Hematopoietic multipotent progenitor cell treated with erythropoietin and hydrocortisone succinate and interleukin-3 and kit ligand, for 6 days (in vitro differentiated cells): ENCODE measurements at places on chromosomes 6 and 20.

DNA sequence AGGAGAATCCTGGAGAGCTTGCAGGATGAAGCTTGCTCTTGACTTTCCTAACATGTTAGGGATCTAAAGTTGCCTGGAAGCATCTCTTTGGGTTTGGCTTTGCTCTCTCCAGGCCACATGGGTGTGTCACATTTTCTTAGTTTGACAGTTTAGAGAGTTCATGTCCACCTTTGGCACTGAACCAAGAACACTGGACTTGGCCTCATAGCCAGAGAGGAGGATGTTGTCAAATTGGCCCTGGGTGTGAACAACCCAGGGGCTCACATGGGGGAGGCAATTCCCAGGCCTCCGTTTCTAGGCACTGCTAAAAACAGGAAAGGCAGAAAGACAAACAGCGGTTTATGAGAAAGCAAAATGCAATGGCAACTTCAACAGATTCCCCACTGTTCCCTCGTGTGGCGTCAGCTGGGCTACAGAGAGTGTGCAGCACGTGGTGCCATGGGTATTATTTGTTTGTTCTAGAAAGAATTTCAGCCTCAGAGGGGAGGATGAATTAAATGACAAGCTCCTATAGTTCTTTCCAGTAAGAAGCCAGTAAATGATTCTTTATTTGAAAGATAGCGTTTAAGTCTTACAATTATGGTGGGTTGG lies 93.9 kb downstream of the CLIC5 start:
- DNase-seq, result no peak

DNA sequence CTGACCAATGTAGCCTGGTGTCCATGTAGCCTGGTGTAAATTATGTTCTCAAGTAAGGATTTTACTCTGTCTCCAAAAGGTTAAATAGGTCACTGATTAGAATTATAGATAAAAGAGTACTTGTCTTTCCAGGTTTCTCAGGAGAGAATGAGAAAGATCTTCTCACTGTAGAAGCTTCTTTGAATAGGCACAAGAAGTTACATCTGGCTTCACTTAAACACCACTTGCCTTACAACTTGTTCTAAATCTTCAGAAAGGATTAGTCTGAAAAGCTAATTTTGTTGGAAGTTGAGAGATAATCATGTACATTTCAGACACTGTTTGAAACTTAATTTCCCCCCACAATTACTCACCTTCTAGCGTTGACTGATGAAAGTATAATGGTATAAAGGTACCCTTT lies 275.3 kb downstream of the FARS2 start:
- DNase-seq, result no peak

DNA sequence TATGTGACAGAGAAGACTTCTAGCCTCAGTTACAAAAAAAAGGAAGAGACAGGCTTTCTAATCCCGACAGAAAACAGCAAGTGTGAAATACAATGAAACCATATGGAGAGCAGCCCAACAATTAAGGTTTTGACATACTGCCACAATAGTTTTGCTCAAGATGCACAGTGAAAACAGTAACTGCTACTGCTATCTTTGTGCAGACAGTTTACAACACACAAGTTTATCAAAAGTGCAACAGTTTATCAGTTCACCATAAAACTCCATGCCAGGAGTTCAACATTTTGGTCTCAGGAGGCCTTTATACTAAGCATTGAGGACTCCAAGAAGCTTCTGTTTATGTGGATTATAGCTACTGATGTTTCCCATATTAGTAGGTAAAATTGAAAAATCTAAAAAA lies 37.6 kb downstream of the GOPC start:
- DNase-seq, result peak; percentile 53

DNA sequence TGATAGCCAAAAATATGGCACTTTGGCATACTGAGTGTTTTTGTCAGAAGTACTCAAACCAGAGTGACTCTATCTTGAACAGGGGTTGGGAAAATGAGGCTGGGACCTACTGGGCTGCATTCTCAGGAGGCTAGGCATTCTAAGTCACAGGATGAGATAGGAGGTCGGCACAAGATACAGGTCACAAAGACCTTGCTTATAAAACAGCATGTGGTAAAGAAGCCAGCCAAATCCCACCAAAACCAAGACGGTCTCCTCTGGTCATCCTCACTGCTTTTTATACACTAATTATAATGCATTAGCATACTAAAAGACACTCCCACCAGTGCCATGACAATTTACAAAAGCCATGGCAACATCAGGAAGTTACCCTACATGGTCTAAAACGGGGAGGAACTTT lies 985.1 kb downstream of the HACE1 start:
- DNase-seq, result no peak

- peak; percentile 52 for DNase-seq
Measured at GRCh38 chr6:161152907-161153662, 120.8 kb downstream of the AGPAT4 start.

- no peak for DNase-seq
Measured at GRCh38 chr20:47740862-47741184, 44.5 kb downstream of the SULF2 start.

- DNase-seq, result no peak
Measured at GRCh38 chr6:91029211-91029610, 442.3 kb upstream of the MAP3K7 start.

DNA sequence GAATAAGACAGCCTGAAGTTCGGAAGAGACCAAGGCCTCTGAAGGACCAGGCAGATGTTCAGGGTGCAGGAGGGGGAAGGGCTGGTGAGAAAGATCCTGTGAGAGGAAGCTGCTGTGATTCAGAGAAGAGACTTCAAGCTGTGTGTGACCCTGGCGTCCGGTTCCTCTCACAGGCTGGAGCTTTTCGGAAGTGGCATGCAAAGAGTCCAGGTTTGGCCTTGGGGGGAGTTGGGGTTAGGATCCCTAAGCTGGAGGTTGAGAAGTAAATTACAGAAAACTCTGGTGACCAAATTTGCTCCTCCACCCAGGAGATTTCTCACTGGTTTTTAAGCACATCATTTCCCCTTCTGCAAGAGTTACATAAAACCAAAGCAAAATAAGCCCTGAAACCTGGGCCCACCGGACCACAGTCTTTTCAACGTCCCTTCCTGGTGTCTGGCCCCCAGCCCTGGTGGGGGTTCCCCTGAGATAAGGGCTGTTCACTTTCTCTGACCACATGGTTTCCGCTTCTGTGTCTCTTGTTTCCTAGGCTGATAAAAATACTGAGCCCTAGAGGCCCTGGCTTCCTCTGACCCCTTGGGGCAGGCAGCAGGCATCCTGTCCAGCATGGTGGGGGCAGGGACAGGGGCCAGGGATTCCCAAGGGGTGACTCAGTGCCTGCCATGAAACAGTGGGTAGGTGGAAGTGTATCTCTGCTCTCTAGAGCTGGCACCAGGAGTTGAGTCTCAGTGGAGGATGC lies 12.0 kb upstream of the LTA start:
- DNase-seq, result peak; percentile 75

GRCh38 chr20:21618759-21619416 lies 86.6 kb upstream of the PAX1 start:
- no peak for DNase-seq

- no peak for DNase-seq
Measured at GRCh38 chr6:157622427-157622826, 200.6 kb upstream of the SNX9 start.

DNA sequence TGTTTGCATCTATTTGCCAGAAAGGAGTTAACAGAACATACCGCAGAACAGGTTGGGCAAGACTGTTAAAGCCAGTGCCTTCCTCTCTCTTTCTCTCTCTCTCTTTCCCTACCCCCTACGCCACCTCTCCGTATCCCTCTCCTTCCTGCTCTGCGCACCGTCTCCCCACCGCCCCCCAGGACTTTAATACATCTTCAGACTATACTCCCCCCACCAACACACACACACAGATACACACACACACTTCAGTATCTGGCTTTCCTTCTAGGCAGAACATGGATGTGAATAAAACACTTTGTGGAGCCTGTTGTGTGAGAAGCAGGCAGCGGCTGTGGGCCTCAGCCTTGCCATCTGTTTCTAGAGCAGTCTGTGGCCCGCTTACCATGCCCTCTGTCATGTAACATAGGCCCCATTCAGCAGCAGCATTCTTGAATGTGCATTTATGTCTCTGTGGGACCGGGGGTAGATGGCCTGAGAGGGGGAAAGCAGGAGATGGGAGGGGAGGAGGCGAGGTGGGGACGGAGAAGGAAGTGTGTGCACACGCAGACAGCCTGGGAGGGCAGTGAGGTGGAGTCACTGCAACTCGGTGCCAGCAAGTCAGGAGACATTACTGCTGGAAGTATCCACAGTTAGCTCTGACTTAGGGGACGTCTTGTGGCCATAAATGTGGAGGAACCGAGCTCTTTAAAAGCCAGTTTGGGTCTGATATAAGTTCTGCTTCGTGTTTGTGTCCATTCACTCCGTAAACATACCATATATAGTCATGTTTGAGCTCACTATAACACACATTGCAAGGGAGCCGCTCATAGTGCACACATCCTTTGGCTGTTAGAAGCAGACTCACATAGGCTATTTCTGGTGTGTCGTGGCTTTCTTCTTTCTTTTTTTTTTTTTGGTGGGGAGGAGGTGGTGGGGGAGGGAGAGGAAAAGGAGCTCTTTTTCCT lies 38.4 kb downstream of the RREB1 start:
- DNase-seq, result peak; percentile 88

GRCh38 chr6:149140910-149141290 lies 176.6 kb upstream of the TAB2 start:
- DNase-seq, result no peak

DNA sequence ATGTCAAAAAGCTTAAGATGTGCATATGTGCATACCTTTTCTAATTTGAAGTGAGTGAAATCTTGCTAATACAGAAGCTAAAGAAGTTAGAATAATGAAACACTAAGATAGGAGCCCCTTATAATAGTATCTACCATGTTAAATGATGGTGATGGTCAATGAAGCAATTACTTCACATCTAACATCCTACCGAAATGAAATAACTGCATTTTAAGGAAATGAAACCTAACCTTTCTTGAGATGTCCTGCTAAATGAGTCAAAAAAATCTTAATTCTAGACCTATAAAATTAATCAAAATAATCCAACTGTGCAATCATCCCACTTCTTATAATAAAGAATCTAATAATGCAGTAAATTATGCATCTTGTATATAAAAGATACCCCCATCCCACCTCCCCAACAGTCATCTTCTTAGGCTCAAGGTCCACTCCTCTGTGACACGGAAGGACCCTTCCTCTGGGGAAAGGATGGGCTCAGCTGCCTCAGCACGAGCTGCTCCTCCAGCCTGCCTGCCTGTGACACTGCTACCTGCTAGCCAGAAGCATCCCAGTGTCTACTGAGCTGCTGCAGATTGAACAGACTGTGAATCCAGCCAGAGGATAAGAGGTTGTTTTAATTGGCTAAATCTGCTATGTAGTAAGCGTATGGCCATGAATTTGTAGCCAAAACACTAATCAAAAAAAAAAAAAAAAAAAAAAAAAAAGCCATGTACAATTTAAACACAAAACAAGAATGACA lies 129.6 kb upstream of the BEND3 start:
- DNase-seq, result no peak
